M059J (cell line): ENCODE measurements at places on chromosomes 3 and 15. TPM values are rescaled to one million over a fixed set of nuclear protein-coding genes. Genes with fewer than 3 reads are reported as not detected.

The ASB14 gene
- not detected in 2 replicates for total RNA-seq

The C2CD4A gene
- total RNA-seq: 0.05 TPM in 1 of 2 replicates, not detected in the other

The ANKUB1 gene
- total RNA-seq: not detected in 2 replicates

The CFAP100 gene
- not detected in 2 replicates for total RNA-seq

The REC114 gene
- not detected in 2 replicates for total RNA-seq

The ZNF860 gene
- 0.25 TPM in 1 of 2 replicates, not detected in the other for total RNA-seq

The GPR156 gene
- total RNA-seq: 0.66 and 2.2 TPM in 2 replicates

The C3orf85 gene
- total RNA-seq: not detected in 2 replicates

The CYP1A2 gene
- not detected in 2 replicates for total RNA-seq

DNA sequence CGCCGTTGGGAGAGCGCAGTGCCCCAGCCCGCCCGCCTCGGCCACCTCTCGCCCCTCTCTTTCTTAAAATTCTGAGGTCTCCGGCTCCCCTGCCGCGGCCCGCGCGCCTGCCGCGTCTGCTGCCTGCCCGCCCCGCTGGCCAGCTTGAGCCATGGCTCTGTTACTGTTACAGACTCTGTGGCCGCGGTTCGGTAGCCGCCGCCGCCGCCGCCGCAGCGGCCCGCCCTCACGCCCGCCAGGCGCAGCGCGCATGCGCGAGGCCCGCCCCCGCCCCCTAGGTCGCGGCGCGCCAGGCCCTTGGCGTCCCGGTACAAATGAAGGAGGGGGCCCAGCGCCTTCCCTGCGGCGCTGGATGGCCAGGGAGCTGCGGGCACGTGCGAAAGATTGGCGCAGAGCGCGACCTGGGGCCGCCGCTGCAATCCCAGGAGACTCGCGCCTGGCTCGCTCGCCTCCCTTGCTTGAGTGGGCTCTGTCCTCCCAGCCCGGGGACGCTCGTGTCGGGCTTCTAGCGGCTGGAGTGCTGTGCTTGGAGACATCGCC is at the start of gene ONECUT1:
ONECUT1 (minus strand) TSS at position 168 of the 540 bp plus-strand sequence. CDS start 452 bp downstream, outside the sequence.
- DNase-seq: peak; percentile 63

DNA sequence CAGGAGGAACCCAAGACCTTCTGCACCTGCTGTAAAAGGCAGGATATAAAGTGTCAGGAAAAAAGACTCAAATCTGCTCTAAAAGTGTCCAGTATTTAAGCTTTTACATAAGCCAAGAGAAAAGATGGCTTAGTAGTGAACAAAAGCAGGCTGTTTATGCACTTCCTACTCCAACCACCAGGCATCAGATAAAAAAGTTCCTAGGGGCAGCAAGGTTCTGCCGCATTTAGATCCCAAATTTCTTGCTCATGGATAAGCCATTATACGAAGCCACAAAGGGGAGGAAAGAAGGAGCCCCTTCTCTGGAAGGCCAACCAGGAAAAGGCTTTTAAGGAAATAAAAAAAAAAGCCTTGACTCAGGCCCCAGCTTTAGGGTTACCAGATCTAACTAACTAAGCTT is 10.6 kb upstream of the SLC9C1 start:
- DNase-seq: no peak

DNA sequence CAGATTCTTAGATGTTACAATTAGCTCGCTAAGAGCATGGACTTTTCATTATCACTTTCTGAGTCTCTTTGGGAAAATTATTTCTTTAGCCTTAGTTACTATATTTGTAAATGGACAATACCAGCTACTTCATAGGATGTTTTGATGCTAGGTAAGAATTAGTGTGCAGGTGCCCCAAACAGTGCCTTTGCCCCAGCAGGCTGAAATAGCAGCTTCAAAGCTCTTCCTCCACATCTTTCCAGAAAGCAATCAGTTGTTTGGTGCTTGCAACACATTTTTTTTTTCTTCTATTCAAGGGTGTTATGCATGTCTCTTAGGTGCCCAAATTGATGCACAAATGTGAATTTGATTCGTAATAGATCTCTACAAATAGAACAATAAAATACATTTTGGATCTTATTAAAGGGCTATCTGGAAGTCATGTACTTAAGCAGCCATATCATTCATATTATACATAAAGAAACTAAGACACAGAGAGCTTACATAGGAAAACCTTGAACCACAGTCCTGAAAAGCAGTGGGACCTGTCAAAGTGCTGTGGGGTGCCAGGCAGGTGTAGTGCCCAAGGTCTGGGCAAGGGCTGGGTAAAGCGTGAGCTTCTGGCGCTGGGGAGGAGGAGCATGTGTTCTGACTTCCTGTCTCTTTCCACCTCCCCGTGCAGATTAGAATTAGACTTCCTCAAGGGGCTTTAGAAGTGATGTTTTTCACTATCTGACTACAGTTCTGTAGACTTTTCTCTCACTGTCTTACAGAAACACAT is 62.9 kb downstream of the FNDC3B start:
- no peak for DNase-seq

DNA sequence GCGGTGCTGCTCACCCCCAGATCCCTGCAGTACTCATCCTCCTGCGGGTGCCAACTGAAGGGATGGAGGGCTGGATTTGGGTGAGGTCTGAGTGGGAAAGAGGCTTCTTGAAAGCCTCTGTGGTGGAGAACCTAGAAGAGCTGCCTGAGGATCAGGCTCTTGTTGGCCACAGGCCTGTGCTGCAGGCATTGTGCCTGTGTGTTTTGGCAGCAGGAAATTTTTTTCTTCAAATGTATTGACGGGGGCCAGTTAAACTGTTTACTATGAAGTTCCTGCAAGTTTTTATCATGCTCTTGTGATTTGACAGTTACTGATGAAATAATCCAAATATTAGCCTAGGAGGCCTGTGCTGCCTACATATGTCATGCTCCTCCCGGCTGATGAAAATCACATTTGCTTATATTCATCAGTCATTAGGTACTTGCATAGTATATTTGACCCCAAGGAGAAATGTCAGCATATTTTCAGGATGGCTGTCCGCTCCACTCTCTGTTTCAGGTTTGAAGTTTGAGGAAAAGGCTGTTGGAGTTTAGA is 103.1 kb downstream of the THSD4 start:
- DNase-seq: no peak

DNA sequence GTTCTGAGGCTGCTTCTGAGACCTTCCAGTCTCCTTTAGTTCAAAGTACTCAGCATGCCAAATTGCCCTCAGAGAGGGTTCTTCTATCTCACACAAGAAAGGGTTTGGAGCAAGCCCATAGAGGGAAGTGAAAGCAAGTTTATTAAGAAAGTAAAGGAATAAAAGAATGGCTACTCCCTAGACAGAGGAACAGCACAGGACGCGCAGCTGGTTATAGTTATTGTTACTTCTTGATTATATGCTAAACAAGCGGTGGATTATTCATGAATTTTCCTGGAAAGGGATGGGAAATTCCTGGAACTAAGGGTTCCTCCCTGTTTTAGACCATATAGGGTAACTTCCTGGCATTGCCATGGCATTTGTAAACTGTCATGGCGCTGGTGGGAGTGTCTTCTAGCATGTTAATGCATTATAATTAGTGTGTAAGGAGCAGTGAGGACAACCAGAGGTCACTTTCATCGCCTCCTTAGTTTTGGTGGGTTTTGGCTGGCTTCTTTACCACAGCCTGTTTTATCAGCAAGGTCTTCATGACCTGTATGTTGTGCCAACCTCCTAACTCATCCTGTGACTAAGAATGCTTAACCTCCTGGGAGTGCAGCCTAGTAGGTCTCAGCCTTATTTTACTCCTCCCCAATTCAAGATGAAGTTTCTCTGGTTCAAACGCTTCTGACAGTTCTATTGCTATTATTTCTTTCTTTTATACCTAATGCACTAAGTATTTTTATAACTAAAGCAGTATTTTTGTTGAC is 26.3 kb downstream of the SCN11A start:
- peak; percentile 9 for DNase-seq

DNA sequence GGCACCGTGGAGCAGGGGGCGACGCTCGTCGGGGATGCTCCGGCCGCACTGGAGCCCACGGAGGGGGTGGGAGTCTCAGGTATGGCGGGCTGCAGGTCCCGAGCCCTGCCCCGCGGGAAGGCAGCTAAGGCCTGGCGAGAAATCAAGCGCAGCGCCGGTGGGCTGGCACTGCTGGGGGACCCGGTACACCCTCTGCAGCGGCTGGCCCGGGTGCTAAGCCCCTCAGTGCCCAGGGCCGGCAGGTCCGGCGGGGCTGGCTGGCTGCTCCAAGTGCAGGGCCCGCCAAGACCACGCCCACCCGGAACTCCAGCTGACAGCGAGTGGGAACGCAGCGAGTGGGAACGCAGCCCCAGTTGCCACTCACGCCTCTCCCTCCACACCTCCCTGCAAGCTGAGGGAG is 676.4 kb downstream of the SI start:
- no peak for DNase-seq

DNA sequence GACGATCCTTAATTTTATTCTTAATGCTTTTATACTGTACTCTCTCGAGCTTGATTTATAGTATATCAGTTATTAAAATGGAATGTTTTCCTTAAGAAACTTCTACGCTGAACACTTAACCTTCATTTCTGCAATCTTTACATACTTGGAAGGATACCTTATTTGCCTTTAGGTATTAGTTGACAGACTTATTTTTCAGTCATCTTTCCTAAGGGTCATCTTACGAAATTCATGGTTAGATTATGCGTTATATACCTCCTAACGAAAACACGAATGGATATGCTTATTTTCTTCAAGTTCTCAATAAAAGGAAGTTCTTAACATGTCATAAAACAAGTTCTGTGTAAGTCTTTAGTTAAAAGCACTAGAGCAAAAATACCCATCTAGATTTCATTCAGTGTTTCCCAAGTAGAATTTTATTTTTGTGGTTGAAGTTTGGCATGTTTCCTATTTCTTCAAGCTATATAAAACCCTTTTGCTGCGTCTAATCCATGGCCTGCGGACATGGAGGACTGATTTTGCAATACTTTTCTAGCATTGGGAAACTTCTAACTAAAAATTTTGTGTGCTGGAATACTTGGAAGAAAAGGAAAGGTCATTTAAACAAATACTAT is 231.3 kb downstream of the TP63 start:
- peak; percentile 82 for DNase-seq

- peak; percentile 89 for DNase-seq
Measured at GRCh38 chr3:175940243-175940642, 1081.1 kb downstream of the NAALADL2 start.

GRCh38 chr3:135636596-135636995 is 328.9 kb upstream of the PPP2R3A start:
- no peak for DNase-seq

DNA sequence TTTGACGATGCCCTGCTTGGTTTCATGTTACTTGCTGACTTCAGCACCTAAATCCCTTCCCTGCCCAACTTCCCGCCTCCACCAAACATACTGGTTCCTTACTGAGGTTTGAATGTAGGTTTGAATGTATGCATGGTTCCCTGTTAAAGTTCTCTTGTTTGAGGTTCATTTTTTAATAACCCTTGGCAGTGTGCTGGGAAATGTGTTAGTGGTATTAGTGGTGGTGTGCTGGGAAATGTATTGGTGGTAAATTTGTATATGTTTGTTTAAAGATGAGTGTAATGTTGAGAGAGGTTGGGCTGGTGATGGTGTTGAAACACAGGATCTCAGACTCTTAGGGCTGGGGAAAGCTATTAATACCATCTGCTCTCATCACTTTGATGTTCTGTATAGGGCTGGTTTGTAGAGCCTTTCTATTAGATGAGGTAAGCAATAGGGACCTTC is 392.7 kb downstream of the PTPRG start:
- no peak for DNase-seq

DNA sequence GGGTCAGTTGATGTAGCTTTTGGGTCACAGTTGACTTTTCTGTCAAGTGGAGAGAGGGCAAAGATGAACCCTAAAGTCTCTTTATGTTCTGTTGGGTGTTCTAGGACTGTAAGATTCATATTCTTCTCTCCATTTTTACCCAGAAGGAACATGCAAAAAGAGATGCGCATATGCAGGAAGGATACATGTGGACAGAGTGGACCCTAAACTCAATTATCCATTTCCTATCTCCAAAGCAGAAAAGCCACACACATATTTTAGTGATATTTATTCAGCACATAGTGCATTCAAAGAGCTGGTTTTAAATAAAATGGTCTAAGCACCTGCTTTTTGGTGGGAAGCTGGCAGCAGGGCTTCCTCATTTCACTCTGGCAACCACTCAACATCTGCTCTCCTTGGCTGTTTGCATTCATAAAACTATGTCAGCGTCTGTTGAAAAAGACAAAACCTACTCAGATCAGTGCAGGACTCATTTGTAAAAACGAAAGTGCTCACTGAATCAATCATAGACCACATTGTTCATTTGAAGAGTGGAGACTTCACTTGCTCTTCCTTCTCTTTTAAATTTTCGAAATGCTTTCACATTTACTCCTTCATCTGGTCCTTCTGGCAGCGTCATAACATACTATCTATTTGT is 96.6 kb downstream of the SEMA6D start:
- DNase-seq: no peak

DNA sequence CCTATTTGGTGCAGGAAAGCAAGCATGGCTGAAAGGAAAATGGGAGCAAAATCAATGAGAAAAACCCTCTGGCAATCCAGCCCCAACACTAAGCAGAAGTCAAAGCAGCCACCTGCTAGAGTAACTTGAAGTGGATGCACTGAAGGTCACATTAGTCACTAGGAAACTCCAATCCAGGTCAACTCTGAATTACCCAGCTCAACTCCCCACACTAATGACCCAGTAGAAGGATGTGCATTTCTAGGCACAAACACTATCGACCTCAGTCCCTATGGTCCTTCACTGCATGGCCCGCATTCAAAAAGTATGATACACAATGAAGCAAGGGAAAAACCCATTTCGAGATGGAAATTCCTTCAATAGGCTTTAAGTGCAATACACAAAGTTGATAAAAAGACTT is 80.6 kb downstream of the RAD18 start:
- no peak for DNase-seq

- DNase-seq: peak; percentile 84
Measured at GRCh38 chr15:36501063-36501678, 78.3 kb upstream of the CDIN1 start.

DNA sequence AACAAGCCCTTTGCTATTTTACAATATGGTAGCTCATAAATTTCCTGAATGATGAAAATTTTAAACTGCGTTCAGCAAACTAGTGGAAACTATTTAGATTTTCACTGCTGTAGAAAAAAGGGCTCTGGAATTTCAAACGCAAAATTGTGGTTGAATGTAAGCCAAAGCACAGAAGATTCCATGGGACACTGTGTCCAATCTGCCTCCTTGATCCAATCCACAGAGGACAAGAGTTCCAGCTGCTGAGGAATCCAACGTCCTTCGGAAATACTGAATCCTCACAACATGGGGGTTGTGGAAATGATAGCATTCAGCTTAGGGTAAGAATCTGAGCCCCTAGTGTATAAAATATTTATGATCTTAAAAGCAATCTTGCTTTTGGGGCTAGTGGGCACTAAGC is 161.0 kb downstream of the PLD1 start:
- DNase-seq: no peak

- DNase-seq: peak; percentile 49
Measured at GRCh38 chr3:192409201-192409837, 318.0 kb downstream of the FGF12 start.

DNA sequence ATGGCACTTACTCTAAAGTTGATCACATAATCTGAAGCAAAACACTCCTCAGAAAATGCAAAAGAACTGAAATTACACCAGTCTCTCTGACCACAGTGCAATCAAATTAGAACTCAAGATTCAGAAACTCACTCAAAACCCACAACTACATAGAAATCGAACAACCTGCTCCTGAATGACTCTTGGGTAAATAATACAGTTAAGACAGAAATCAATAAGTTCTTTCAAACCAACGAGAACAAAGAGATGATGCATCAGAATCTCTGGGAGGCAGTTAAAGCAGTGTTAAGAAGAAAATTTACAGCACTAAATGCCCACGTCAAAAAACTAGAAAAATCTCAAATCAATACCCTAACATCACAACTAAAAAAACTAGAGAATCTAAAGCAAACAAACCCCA is 227.2 kb downstream of the CTNNB1 start:
- no peak for DNase-seq

GRCh38 chr15:38521316-38521715 is 43.3 kb downstream of the RASGRP1 start:
- DNase-seq: no peak
